ENCODE measurements at places on chromosomes 2 and 18. TPM values are rescaled to one million over a fixed set of nuclear protein-coding genes. Genes with fewer than 3 reads are reported as not detected.

DNA sequence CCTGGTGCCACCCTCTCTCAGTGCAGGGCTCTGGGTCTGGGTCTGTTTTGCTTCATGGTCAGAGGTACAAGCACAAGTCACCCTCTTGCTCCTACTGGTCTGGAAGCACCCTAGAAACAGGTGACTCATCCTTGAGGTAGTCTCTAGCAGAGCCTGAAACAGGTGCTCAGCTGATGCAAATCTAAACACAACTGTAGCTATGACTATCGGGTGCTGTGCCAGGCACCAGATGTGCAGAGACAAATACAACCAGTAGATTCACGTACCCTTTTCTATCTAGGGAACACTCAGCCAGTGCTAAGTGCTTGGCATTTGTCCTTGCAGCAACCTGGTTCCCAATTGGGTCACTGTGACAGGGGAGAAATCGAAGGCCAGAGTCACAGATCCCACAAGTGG is 140.9 kb upstream of the MYCN start:
- peak; percentile 6 for DNase-seq

DNA sequence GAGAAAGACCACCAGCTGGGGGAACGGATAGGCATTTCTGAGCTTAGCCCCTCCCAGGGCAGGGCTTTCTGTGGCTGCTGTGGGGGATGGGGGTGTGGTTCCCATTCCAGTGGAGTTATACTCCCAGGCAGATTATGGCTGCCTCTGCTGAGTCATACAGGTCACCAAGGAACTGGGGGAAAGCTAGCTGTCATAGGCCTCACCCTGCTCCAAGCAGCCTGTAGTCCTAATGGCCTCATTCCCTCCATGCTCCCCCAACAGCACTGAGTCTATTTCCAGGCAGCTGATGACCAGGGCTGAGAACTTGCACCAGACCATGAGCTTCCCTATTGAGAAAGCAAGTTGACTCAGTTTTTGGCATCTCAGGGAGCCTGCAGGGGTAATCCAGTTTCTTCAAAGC is 87.1 kb downstream of the GPR39 start:
- peak; percentile 11 for DNase-seq

DNA sequence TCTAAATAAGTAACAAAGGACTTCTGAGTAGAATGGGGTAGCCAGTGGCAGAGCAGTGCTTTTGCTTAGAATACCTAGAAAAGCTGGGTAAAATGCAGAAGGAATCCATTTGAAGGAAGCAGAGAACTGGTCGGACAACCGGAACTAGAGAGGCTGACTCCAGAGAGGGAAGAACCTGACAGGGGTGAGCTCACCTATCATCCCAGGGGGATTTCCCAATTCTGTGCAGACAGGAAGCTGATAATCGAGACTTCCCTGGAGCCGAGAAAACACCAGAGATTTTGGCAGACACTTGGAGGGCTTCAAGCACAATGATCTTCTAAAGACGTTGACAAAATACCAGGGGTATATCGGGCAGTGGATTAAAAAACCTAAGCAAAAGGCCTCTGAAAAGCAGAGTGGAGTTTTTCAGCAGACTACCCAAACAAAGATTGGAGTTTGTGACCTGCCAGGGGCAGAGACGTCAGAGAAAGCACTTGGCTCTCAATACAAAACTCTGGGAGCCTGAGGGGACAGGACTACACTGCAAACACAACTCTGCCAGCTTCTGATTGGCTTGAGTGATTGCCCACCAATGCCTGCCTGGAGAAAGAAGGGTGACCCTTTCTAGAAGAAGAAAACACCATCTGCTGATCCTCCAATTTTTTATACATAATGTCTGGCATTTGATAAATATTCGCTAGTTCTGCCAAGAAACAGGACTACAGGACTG is 67.5 kb upstream of the TTN start:
- DNase-seq = no peak

- no peak for DNase-seq
Observed at GRCh38 chr2:11810237-11810977, 64.0 kb downstream of the LPIN1 start.

NCKAP5 gene
- total RNA-seq = 0.08 TPM

CIB4 gene
- not detected for total RNA-seq

DNA sequence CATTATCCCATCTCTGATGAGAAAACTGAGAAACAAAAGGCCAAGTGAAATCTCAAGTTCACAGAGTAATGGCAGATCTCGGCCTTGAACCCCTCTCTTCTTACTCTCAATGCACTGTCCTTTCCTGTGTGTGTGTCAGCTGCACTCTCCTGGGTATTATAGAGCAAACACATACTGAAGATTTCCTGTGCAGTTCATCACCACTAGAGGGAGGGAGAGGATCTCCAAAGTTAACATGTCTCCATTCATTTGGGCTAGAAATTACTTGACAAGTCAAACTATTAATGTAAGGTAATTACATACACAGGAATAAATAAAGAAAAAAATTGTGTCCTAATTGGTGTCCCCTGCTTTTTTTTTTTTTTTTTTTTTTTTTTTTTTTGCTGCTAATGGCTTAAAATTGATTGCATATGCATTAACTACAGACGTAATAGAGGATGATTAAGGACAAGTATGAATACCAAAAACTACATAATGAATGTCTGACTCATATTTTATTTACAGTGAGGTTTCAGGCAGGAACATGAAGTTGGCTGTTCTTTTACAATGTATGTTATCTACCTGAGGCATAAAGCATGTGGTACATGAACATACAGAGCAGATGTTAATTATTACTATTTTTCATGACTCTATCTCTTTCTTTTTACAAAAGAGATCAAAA is 269.2 kb downstream of the NYAP2 start:
- peak; percentile 67 for DNase-seq

Measured in H4 (cell line).